ENCODE measurements at places on chromosomes 2 and 18.
A peak's percentile ranks its signal among the peaks of the same experiment; 100 is the strongest.

- no peak for DNase-seq
Observed at GRCh38 chr2:10414591-10414990, 33.5 kb downstream of the ODC1 start.

DNA sequence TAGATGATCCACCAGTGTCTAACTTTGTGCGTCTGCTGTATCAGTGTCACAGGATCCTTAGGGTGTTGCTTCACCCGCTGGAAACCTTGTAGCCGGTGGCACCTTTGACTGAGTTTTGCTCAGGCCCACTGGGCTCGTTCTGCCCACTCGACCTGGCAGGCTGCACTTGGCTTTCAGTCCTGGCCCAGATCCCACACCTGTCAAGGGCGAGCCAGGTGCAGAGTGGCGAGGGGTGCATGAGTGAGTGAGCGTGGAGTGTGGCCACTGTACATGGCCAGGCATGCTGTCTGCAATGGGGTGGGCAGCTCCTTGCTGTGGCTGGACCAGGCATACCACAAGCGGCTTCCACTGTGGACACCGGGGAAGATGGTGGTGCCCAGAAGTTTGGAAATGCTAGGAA lies 179.0 kb downstream of the FAM210A start:
- DNase-seq = no peak

GRCh38 chr2:1716441-1716840 lies 27.9 kb downstream of the PXDN start:
- DNase-seq = peak; percentile 61

DNA sequence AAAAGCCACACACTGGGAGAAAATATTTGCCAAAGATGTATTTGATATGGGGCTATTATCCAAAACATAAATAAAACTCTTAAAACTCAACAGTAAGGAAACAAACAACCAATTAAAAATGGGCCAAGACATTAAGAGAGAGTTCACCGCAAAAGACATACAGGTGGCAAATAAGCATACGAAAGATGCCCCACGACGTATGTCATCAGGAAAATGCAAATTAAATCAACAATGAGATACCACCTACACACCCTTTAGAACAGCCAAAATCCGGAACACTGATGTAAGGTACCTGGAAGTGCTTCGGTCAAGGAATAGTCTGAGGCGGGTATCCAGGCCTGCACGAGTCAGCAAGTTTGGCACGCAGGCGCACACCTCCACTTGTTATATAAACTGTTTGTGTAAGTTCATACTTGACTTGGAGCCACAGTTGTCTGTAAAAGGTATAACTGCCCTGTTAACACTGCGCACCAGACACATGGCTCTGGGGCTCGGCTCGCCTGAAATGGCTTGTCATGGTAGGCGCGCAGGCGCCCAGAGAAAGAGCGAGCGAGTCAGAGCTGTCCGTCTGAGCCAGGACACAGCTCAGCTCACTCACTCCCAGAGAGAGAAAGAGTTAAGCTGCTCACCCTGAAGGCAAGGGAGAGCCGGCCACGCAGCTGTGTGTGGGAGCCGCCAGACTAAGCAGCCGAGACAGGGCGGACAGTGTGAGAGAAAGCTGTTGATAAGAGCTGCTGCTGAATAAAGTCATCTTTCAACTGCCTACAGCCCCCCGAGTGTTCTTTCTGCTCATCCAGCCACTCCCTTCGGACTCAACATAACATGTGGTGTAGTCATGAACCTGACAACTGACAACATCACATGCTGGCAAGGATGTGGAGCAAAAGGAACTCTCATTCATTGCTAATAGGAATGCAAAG lies 87.3 kb downstream of the HNRNPLL start:
- peak; percentile 82 for DNase-seq

- DNase-seq = no peak
Observed at GRCh38 chr18:56825878-56826277, 174.7 kb downstream of the WDR7 start.

- no peak for DNase-seq
Observed at GRCh38 chr18:79549638-79550000, 130.0 kb upstream of the CTDP1 start.

DNA sequence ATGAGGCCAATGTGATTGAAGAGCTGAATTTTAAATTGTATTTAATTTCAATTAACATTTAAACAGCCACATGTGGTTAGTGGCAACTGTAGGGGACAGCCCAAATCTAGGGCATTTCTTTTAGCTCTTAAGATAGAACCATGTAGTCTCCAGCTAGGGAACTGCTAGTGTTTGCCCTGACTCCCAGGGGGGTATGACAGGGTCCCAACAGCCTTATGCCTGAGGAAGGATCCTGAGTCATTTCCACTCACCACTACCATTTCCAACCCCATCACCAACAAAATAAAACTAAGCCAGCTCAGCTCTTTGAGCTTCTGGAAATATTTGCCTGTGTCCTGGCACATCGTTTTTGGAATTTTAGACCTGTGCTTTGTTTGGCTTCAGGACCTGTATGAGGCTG lies 13.7 kb upstream of the GMCL1 start:
- DNase-seq = no peak

- DNase-seq = no peak
Observed at GRCh38 chr2:48929571-48930301, 174.2 kb upstream of the LHCGR start.

DNA sequence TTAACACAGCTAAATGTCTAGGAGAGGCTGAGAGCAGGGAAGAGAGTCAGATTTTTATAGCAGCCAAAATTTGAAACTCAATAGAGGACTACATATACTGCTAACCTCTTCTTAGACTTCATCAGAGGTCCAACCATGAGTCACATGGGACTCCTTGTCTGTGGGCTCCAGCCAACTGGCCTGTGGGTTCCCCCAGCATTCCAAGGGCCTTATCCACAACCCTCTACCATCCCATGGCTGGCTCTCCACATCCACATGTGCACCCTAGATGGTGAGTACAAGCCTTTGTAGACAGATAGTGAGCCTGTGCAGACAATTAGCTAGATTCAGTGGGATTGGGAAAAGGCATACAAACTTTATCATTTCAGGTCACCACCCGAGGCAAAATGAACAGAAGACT lies 901.9 kb upstream of the ZEB2 start:
- DNase-seq = no peak

DNA sequence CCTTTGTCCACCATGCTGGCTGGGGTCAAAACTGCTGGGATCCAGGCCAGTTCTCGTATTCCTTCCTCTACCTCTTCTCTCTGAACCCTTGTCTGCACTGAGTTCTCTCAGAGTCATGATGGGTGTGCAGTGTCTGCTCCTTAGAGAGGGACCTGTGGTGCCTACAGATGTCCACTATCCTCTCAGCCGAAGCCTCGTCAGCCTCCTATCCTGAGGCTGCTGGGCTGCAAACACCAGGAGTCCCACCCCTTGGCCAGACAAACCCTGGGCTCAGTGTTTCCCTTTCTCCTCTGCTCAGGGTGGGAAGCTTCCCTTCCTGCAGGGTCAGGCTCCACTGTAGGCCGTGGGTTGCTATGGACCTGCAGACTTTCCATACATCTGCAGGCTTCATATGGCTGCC lies 2.3 kb downstream of the INPP5D start:
- no peak for DNase-seq

DNA sequence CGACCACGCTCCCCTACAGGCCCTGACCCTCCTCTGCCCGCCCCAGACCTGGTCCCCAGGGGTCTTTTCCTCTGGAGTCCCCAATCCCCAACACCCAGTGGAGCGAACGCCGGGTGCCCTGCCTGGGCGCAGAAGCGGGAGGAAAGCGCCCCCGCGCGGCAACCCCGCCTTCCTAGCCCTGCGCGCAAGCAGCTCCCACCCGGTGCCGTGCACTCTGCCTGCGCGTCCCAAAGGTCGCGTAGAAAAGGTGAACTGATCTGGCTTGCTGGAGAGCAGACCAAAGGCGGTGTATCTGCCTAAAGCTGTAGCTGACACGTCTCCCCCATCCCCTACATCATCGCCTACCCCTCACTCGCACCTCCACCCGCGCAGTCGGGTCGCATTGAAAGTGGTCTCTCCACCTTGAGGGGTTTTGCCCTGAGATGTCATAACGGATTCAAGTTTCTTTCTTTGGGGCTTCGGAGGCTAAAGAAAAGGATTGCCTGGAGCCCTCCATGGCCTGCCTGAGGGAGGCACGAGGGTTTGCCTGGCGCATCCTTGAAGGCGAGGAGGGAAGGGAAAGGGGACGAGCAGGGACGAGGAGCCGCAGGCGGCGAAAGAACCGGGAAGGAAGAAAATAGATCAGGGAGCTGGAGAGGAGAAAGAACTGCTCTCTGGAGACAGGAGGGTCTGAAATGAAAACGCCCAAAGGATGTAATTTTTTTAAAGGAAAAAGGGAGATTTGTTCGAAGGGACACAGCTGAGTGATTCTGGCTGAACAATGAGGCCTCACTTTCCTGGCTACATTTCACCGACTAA lies 5.8 kb downstream of the GAD1 start:
- no peak for DNase-seq

Data from ascending aorta (tissue), 2 donors.